ENCODE measurements at places on chromosomes 6 and 20.

- no peak for DNase-seq
These were observed 1.6 kb upstream of the PSMB8 start for GRCh38 chr6:32845384-32845884.

DNA sequence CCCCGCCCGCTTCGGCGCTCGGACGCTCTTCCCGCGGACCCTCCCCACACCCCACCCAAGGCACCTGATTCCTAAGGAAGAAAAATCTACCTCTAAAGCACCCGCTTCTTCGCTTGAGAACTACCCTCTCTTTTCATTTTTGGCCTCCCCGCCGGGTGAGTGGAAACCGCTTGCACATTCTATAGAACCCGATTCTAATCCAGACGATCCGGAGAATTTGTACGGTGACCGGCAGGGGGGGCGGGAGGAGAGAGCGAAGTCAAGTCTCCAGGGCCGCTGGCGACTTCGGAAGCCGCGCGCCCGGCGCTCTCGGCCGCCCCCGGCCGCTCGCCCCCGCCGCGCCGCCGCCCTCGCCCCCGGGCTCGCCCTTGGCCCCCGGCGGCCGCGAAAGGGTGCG, at the start of gene RBM24:
RBM24 (plus strand) TSS at position 262 of the 397 bp plus-strand sequence. CDS start 221 bp downstream, outside the sequence.
- no peak for DNase-seq

DNA sequence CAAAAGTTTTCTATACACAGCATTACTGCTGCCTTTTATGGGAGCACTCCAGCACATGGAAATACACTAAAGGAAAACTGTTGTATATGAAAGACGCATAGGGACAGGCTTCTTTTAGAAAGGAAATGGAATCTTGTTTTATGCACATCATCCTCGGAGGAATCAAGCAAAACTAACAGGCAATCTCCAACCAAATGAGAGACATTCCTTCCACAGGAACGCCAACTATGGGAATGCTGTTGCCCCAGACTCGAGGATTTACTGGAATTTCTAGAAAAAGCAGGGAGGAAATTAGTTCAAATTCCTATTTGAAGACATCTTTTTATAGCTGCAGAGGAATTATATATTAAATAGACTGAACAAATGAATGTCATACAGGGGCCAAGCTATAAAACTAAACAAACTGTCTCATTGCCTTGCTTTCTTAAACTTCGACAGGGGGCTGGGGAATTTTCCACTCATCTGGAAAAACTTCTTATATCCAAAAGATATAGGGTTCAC, 52.2 kb downstream of the LYRM4 start:
- DNase-seq: no peak

GRCh38 chr20:56200456-56200855, 48.1 kb upstream of the MC3R start:
- no peak for DNase-seq

DNA sequence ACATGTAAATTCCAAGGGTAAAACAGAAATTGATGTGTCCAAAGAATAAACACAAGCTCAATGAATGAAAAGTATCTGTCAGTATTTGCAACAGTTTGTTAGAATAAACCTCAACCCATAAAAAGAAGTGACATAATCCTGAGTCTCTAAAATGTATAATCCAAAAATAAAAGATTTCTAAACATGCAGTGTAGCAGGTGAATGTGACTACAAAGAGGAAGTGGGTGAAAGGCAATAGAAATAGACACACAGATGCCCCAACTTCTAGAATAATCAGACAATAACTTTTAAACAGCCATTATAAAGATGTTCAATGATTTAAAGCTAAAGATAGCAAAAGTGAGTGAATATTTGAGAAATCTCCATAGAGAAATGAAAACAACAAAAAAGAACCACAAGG, 1009.2 kb upstream of the GJE1 start:
- DNase-seq: no peak

- no peak for DNase-seq
These were observed 84.5 kb downstream of the SLC22A23 start for GRCh38 chr6:3372184-3372846.

GRCh38 chr6:41716516-41717391, 18.7 kb downstream of the TFEB start:
- DNase-seq: no peak

DNA sequence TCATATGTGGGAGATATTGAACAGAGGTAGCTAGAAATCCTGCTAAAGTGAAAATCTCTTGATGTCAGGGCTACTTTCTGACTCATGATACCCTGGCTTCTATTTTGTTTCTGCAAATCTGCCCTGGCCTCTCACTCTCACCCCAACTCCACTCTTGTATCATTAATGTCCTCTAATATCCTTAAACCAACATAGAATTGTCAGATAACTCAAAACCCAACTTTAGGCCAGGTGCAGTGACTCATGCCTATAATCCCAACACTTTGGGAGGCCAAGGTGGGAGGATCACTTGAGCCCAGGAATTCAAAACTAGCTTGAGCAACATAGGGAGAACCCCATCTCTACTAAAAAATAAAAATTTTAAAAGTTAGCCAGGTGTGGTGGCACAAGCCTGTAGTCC, 33.8 kb upstream of the OSTM1 start:
- DNase-seq: no peak

DNA sequence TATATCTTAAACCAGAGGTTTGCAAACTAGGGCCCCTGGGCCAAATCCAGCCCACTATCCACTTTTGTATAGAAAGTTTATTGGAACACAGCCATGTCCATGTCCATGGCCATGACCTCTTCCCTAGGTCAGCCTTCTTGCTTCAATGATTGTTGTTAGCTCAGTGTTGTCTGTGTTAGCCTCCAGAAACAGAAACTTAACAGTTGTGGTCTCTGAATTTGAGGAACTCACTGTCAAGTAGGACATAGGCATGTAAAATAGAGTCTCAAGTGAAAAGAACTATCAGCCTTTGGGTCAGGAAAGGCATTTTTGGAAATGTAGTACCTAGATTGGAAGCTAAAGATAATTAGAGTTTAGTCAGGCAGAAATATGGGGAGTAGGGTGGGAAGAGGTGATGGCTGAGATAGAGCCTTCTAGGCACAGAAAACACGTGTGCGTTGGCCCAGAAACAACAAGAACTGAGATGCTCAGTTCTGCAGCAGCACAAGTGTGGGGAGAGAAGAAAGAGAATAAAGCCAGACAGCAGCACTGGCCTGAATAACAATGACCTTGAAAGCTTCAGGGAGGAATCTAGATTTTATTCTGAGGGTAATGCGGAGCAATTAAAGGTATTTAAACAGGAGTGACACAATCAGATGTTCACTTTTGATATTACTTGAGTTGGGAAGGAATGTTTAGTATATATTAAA, 87.0 kb upstream of the OLIG3 start:
- DNase-seq: no peak

- DNase-seq: no peak
These were observed 44.9 kb downstream of the MDFI start for GRCh38 chr6:41683273-41683522.

DNA sequence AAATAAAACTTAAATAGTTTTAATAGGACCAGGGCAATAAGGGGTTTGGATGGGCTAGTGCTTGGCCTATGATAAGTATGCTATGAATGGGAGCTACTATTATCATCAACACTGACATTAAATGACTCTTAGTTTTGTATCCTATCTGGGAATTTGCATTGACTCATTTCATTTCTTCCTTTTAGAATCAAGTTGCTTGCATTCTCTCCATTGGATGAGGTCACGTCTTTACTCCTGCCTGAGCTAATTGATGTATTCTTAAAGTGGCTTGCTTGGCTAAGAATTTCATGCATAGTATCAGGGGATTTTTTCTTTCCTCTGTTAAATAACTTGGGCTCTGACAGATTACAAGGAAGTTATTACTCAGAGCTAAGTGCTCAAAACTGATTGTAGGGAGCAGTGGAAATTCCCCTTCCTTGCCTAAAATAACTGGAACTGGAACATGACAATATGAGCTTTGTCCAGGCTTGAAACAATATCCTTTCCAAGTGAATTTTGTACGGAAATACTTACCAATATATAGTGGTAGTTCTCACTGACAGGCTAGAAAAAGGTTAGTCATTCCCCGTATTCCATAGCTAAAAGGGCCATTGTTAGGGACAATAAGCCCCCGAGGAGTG, 169.9 kb downstream of the BCAS1 start:
- no peak for DNase-seq

GRCh38 chr6:136123468-136123867, 126.6 kb downstream of the MTFR2 start:
- no peak for DNase-seq

GRCh38 chr20:37363221-37364012, 17.5 kb downstream of the SRC start:
- no peak for DNase-seq

DNA sequence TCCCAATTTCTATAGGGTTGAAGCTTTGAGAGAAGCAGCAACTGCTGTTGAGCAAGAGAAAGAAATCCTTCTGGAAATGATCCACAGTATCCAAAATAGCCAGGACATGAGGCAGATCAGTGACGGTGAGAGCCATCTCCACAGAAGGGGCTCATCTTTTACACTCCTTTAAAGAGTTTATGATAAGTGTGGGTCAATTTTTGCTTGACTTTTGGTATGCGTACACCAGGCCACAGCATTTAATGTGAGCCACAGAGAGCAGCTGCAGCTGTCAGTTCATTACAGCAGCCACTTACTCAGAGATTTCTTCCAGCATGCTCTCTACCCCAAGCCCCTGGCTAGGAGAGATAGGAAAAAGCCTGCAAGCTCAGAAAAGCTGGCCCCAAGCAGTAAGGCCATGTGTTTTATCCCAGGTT, 9.9 kb downstream of the BAG2 start:
- DNase-seq: no peak

DNA sequence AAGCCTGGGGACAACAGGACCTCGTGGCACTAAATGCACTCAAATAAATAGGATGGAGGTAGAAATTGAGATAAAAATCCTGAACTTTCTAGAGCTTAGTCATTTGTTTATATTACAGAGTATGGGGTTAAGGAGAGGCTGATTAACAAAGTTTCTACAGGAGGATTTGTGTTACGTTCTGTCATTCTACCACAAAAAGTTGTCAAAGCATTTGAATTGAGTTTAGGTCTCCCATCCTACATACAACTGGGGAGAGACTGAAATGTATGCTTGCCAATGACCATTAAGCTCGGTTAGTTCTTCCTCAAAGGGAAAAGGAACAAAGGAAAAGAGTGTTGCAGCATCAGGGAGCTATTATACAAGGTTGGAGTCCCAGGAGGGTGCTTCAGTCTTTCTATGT, 597.9 kb downstream of the COL12A1 start:
- DNase-seq: no peak

DNA sequence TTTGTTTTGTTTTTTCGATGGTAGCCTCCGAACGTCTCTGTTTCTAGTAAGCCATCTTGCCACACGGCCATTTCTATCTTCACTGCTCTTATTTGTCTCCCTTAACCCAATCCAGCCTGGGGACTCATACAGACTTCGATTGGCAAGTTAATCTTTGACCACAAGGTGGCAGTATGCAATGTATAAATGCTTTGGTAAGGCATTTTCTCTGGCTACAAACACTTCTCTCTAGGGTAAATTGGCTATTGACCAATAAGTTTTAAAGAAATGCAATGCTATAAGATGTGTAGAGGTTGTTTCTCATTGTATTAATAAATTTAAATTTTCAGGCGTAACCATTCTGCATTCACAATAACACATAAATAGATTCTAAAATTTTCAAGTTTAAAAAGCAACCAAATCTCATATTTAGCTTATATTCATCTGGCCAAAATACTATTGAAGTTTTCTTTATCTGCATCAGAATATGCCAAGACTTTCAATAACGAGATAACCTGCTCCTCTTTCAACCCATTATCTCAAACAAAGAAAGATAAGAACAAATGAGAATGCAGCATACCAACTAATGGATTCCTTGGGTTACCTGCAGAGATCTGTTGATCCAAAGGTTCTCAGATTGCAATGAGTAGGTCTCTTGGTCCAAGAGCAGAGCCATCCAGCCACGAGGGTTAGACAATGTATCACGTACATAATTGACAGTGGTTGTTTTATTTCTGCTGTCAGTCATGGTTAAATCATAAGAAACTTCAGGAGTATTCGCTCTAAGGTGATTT, 231.9 kb downstream of the PKHD1 start:
- DNase-seq: no peak

DNA sequence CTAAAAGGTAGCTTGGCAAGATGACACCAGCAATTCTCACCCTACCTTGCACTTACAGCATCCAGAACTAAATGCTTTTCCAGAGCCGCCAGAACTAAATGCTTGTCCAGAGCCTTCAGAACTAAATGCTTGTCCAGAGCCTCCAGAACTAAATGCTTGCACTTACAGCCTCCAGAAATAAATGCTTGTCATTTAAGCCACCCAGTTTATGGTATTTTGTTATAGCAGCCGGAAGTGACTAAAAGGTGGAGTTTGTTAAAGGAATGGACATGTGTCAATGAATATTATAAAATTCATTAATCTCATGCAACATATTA, 133.5 kb downstream of the GPX5 start:
- DNase-seq: no peak

DNA sequence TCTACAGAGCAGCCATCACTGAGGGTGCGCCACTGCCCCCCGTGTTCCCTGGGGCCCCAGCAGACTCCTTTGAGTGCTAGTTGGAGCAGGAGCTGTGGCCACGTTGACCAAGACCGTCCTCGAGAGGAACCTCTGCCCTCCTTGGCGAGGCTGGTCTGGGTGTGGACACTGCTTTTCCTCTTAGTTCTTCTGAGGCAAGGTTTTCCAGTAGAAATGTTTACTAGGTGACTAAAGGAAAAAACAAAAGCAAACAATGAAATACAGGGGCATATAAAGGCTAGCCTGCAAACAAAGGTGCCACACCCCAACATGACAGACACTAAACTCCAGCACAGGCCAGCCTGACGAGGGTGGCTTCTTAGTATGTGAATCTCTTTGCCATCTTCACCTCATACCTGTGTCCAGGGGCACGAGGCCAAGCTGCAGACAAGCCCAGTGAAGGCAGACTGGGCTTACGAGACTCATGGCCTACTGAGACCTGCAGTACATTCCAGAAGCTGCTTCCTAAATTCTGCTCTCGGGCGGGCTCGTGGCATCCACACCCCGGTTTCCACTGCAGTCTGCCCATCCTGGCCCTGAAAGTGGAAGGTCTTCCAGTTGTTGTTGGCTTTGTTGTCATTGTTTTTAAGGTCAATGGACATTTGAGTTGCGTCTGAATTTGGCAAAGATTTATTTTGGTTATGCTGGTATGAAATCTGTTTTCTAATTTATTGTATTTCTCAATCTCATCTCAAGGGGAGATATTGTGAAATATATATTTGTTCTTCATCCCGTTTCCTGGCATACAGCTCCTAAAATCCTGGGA, 39.2 kb downstream of the FAM50B start:
- DNase-seq: no peak

- no peak for DNase-seq
These were observed 29.6 kb downstream of the CAP2 start for GRCh38 chr6:17423026-17423425.

GRCh38 chr6:25125736-25126135, 153.4 kb upstream of the CARMIL1 start:
- DNase-seq: no peak

GRCh38 chr20:32958574-32958973, 45.7 kb downstream of the SUN5 start:
- DNase-seq: no peak

Data from NCI-H2081 treated with DMSO at 0.1 percent for 48 hours (cell line).